Activated naive CD4-positive, alpha-beta T cell treated with anti-CD3 and anti-CD28 coated beads for 36 hours (primary cell): ENCODE measurements at places on chromosomes 11 and 22. TPM values are rescaled to one million over a fixed set of nuclear protein-coding genes. Genes with fewer than 3 reads are reported as not detected.

DNA sequence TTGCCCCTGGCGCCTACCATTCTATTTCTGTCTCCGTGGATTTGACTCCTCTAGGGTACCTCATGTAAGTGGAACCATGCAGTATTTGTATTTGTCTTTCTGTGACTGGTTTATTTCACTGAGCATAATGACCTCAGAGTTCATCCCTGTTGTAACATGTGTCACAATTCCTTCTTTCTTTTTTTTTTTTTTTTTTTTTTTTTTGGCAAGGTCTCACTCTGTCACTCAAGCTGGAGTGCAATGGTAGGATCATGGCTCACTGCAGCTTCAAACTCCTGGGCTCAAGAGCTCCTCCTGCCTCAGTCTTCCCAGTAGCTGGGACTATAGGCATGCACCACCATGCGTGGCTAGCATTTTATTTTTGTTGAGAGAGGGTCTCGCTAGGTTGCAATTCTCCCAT, 74.0 kb upstream of the SEPTIN5 start:
- no peak for DNase-seq

RPL3 gene
- 3,511 TPM for total RNA-seq

UBQLNL gene
- total RNA-seq, result 0.15 TPM

- no peak for DNase-seq
Measured at GRCh38 chr11:130269326-130269943, 45.3 kb downstream of the ZBTB44 start.

- no peak for DNase-seq
Measured at GRCh38 chr11:29482510-29482909, 534.3 kb downstream of the KCNA4 start.

MED17 gene
- total RNA-seq, result 19.4 TPM

POLR2F gene
- 70.6 TPM for total RNA-seq

APOL4 gene
- total RNA-seq, result 0.20 TPM

DNA sequence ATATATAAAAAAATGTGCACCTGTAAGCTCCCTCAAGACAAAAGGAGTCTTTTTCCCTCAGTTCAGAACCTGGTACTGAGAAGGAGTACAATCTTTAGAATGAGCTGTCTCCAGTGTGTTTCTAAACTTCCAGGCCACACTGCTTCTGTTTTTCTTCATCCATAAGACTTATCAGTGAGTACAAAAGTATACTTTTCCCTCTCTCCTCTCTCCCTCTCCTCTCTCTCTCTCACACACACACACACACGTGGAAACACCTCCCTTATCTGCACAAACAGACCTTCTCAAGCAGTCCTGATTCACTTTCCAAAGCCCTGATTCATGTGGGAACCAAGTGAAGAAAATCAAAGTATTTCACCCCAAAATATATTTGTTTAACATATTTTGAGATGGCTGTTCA, 220.7 kb upstream of the UBASH3B start:
- no peak for DNase-seq

GRCh38 chr11:67483831-67484665, 1.2 kb downstream of the AIP start:
- DNase-seq, result peak; percentile 72

TBX10 gene
- not detected for total RNA-seq

DNA sequence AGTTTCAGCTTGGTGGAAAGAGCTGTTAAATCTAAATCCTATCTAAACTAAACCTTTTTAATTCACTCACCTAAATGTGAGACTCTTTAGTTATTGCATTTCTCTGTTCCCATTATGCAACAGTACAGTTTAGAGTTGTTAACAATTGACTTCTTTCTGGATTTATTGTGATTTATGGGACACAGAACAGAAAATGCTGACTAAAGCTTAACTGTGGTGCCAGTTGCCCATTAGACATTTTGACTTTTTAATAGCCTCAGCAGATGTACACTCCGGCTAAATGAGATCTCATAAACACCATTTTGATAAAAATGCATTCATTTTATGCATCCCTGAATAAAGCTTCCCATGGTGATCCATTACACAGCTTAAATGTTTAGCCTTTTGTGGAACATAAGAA, 356.6 kb downstream of the CASP12 start:
- DNase-seq, result no peak

GRCh38 chr22:37213941-37214730, 1.9 kb upstream of the SSTR3 start:
- peak; percentile 3 for DNase-seq
